Muscle of arm (tissue), 14 donors: ENCODE measurements at places on chromosomes 1 and 21. TPM values are rescaled to one million over a fixed set of nuclear protein-coding genes. Genes with fewer than 3 reads are reported as not detected.

Gene RORC
- 6.2 TPM for polyA plus RNA-seq

Gene EPHA2
- 15.3 TPM for polyA plus RNA-seq

Gene OR10X1
- polyA plus RNA-seq = not detected

Gene AMY1B
- not detected for polyA plus RNA-seq

Gene G0S2
- polyA plus RNA-seq = 6.9 TPM

Gene PATJ
- 5.2 TPM for polyA plus RNA-seq

Gene BNIPL
- polyA plus RNA-seq = 1.1 TPM

Gene CCDC190
- polyA plus RNA-seq = 16.3 TPM

Gene LCE1B
- polyA plus RNA-seq = not detected

Gene TNFRSF1B
- 9.5 TPM for polyA plus RNA-seq

Gene SPATA46
- polyA plus RNA-seq = 0.25 TPM

Gene TMEM61
- not detected for polyA plus RNA-seq

Gene S100A7
- polyA plus RNA-seq = not detected

Gene RGSL1
- not detected for polyA plus RNA-seq

Gene S100A8
- not detected for polyA plus RNA-seq

Gene LRRC38
- 21.5 TPM for polyA plus RNA-seq

Gene BACE2
- polyA plus RNA-seq = 45.3 TPM

Gene KRTAP15-1
- polyA plus RNA-seq = not detected

Gene PCP4L1
- not detected for polyA plus RNA-seq

Gene DDR2
- polyA plus RNA-seq = 68.4 TPM

Gene C1orf167
- 6.5 TPM for polyA plus RNA-seq

Gene KRTAP11-1
- polyA plus RNA-seq = not detected
